ENCODE measurements at places on chromosomes 6 and 20. TPM values are rescaled to one million over a fixed set of nuclear protein-coding genes. Genes with fewer than 3 reads are reported as not detected.

- DNase-seq, result no peak
Observed at GRCh38 chr6:119241111-119241465, 108.5 kb downstream of the MAN1A1 start.

- no peak for DNase-seq
Observed at GRCh38 chr6:162395181-162395580, 332.4 kb downstream of the PRKN start.

TMEM151B gene
- total RNA-seq, result not detected

NOTCH4 gene
- total RNA-seq, result 66.1 TPM

- no peak for DNase-seq
Observed at GRCh38 chr6:132893772-132894490, 79.6 kb downstream of the RPS12 start.

GRCh38 chr6:109381061-109381746 is 1.1 kb downstream of the CD164 start:
- DNase-seq, result no peak

GRCh38 chr20:24468401-24469115 is 871 bp upstream of the SYNDIG1 start:
- no peak for DNase-seq

GRCh38 chr6:36386495-36387439 is 702 bp downstream of the ETV7 start:
- DNase-seq, result peak; percentile 33

Measured in glomerular endothelial cell (primary cell).